ENCODE measurements at places on chromosomes 11 and 22.

- DNase-seq: no peak
These were observed 346.6 kb downstream of the TTC28 start for GRCh38 chr22:28333088-28333487.

GRCh38 chr22:45268167-45268957 lies 16.4 kb upstream of the UPK3A start:
- DNase-seq: no peak

- DNase-seq: no peak
These were observed 19.7 kb upstream of the GLYATL1 start for GRCh38 chr11:58919561-58919960.

DNA sequence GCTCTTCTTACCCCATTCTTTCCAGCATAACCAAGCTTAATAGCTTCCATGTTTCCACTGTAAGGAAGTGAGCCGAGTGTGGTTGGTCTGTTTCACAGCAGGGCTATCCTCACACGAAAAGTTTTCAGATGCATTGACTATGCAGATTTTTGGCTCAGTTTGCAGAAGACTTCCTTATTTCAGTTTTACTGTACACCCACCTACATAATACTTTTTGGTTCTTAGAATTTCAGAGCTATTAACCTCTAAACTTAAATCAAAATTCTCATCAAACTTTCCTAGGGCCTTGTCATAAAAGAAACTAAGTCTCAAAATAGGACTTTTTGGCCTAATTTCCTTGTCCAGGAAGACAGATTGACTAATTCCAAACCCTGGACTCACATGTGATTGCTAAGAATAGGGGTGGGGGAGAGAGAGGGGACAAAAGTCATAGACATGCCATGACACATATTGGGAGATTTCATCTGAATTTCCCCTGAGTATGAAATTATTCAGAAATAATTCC lies 7.3 kb upstream of the EHF start:
- no peak for DNase-seq

DNA sequence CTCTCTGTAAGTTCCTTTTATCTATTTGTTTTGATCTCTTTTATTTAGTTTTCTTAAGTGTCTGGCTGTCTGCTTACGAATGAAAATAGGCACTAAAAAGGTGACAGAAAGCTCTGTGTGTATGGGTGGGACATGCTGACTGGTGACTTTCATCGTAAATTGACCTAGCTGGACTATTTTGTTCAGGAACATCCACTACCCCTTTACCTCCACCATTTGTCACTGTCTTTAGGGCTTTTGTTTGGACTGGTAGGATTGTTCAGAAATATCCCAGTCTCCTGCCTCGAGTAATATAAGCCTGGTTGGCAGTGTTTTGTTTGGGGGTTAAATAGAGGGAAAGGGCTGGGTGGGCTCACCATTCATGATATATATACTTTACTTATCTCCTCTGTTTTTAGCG lies 20.9 kb downstream of the EMSY start:
- no peak for DNase-seq

DNA sequence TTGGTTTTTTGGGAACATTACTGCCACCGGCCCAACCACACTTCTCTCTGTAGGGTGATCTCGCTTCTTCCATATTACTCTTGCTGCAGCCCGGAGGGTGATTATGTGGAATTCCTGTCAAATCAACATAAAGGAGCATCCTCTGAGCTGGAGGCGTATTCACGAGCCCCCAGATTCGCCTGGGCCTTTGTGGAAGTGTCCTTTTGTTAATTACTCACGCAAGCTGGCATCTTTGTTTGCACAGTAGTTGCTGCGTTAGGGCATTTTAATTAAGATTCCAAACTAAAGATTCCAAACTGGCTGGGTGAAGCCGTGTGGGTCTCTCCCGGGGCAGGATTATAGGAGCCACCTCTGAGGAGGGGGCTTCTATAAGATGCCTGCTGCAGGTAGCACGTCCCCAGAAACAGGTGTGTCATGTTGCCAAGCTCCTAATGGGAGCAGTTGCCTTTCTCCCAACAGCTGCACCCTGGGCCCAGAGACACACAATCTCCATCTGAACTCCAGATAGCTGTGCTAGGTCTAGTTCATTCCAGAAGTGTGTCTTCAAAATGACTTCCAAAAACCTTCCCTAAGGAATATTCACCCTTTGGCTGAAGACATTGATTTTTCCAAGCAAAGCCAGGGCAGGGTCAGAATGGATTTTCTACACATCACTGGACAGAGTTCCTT lies 40.9 kb downstream of the SHISAL1 start:
- no peak for DNase-seq

DNA sequence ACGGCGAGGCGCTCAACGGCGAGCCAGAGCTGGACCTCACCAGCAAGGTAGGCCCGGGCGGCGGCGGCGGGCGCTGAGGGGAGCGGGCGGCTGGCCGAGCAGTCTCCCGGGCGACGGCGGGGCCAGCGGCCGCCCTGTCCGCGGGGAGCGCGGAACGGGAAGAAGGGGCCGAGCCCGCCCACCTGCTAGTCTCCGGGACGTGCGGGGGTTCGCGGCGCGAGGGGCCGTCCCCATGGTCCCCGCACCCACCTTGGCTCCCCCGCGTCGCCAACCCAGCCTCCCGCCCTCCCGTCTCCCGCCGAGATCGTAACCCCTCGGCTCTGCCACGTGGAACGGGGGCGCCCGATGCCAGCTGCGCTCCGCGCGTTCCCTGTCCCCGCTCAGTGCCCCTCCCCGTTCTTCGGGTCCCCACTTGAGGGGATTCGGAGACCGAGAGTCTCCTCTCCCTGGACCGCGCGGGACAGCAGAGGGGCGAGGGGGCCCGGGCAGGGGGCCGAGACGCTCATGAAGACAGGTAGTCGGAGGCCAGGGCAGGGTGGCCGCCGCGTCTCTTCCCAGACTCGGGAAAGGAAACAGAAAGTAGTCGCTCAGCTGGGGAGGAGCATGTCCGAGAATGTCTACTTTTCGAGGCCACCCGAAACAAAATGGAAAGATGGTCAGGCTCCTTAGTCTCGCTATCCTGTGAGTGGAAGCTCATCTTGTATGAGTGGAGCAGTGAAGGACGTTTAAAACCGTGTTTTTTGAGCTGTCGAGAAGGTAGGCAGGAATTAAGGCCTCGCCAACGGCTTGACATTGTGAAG lies 557 bp downstream of the GTPBP1 start:
- DNase-seq: peak; percentile 21

- no peak for DNase-seq
These were observed 1.2 kb upstream of the MIOX start for GRCh38 chr22:50485221-50486131.

- no peak for DNase-seq
These were observed 778 bp upstream of the PAK1 start for GRCh38 chr11:77474684-77475060.

GRCh38 chr11:47359586-47359985 lies 7.1 kb upstream of the MYBPC3 start:
- DNase-seq: no peak

- DNase-seq: no peak
These were observed 8.0 kb downstream of the B3GNT6 start for GRCh38 chr11:77042111-77042726.

DNA sequence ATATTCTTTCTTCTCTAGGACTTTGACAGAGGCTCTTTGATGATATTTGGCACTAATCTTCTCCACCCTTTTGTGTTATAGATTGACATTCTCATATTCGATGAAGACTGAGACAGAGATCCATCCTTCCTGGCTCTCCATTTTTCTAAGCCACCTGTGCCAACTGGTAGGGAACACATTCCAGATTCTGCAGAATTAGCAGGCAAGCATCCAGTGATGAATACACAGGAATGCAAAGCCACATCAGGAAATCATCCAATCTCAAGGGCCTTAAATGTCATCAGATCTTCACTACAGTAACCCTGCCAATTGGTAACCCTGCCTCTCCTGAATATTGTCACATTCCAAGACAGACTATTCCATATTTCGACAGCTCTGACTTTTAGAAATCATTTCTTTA lies 718.4 kb upstream of the API5 start:
- no peak for DNase-seq

- DNase-seq: no peak
These were observed 876 bp downstream of the NFRKB start for GRCh38 chr11:129894278-129895125.

DNA sequence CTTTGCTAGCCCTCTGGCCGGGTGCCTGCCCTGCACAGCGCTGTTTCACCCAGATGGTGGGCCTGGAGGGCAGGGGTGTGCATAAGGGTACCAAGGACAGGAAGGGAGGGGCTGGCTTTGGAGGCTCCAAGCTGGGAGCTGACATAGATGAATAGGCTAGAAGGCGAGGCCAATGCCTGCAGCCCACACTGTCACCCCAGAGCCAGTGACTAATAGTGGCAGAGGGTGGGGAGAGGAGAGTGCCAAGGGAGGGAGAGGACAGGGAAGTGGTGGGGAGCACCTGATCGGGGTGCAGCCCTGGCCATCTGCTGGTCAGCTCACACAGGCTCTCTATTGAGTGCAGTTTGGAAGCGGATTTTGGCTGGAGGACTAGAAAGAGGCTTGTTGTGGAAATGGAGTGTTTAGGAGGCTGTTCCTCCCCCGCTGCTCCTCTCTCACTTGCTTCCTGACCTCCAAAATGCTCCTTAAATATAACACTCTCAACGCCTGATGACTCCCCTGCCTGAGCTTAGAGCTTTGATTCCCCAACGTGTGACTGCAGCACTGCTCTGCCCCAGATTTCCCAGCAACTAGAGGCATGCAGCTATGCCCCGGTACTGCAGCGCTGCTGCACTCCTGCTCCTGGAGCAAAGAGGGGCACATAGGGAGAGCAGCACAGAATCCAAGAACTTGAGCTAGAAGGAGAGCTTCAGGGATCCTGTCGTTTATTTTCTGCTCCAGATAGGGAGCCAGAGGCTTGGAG lies 89.2 kb downstream of the GRAMD1B start:
- DNase-seq: no peak

GRCh38 chr11:17421781-17422180 lies 33.3 kb upstream of the KCNJ11 start:
- DNase-seq: no peak

- no peak for DNase-seq
These were observed 77.9 kb downstream of the CWC15 start for GRCh38 chr11:94895451-94895850.

GRCh38 chr11:113862435-113862834 lies 12.9 kb downstream of the USP28 start:
- DNase-seq: no peak

DNA sequence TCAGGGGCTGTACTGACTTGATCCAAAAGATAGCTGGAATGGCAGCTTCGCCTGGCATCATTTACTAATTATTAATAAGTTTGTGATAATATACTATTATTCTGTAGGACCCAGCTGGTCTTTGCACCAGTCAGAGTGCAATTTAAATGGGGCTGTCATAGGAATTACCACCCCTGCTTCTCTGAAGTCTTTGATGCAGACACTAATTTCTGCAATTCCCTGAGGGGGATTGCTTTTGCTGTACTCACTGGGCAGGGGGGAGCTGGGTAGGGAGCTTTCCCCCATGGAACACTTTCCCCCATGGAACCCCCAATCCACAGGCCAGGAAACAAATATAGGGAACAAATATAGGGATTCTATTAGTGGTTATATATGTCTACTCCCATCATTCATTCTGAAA lies 54.9 kb upstream of the TSKU start:
- no peak for DNase-seq

DNA sequence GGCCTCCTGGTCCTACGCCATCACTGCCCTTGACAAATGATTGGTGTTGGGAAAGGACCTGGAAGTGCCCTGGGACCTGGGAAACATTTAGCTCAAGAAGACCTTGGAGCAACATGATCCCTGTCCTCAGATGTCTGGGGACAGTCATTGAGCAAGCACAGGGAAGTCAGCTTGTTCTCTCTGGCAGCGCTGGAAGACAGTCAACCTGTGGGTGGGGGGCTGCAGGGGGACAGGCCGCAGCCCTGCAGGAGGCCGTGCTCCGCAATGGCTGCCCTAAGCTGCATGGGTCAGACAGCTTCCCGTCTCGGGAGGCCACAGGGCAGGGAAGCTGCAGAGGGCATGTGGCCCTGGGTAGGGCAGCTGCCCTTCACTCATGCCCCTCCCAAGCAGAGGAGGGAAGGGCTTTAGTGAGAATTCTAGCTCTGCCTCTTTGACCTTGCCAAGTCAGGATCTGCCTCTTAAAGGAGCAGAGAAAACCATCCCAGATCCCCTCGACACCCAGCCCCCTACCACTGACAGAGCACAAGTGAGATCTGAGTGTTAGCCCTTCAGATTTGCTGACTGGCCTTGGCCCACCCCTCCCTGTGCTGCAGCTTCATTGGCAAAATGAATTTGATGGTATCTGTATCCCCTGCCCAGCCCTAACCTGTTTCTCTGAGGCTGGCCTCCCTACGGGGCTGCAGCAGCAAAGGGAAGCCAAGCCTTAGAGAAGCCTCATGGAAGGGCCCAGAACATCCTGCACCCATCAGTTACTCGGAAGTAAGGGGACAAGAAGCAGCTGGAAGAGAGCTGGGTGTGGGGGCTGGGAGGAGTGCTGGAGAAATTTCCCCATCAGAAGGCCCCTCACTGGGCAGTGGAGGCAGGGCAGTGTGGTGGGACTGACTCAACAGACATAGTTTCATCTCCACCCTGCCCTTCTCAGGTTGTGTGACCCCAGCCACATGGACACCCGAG lies 6.2 kb upstream of the SREBF2 start:
- no peak for DNase-seq

DNA sequence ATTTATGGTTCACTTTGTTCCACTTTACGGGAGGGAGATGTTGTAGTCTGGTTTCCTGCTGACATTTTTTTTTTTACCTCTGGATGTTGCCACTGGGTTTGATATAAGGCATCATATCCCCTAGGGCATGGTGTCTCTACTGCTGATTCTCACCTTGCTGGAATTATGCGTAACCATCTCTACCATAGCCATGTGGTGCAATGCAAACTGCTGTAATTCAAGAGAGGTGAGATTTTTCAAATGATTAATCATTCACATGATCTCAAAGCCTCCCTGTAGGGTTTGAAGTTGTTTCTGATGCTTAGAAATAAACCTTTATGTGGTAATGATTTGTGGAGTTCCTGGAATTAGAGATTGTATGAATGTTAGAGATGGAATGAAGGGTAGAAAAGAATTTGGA lies 13.0 kb downstream of the MS4A3 start:
- DNase-seq: no peak

- DNase-seq: no peak
These were observed 10.1 kb upstream of the B4GALNT4 start for GRCh38 chr11:359181-359714.

- no peak for DNase-seq
These were observed 344.6 kb upstream of the C11orf87 start for GRCh38 chr11:109077291-109077920.

- no peak for DNase-seq
These were observed 317.8 kb downstream of the NTM start for GRCh38 chr11:131688048-131688693.

- no peak for DNase-seq
These were observed 166.3 kb upstream of the NAV2 start for GRCh38 chr11:19546325-19546724.

GRCh38 chr11:77140231-77140851 lies 12.3 kb downstream of the MYO7A start:
- DNase-seq: no peak

DNA sequence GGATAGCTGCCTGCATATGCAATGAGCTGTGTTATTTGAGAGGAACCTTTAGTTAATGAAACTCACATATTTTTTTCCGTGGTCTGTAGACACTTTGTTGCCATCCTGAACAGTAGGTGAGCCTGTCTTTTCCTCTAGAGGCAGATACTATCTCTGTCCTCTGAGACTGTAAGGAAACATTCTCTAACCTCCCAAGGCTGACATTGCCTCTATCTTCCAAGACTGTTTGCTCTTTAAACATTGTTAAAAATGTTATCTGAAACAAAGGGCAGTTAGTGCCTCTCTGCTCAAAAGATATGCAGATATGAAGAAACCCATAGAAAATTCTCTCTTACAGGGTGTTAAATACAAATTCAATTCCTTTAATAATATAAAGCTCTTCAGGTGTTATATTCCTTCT lies 963.8 kb upstream of the CNTN5 start:
- no peak for DNase-seq

GRCh38 chr11:72780296-72781062 lies 13.4 kb downstream of the STARD10 start:
- no peak for DNase-seq

All from GM04504 (cell line).